ENCODE measurements at places on chromosomes 7 and 10.

DNA sequence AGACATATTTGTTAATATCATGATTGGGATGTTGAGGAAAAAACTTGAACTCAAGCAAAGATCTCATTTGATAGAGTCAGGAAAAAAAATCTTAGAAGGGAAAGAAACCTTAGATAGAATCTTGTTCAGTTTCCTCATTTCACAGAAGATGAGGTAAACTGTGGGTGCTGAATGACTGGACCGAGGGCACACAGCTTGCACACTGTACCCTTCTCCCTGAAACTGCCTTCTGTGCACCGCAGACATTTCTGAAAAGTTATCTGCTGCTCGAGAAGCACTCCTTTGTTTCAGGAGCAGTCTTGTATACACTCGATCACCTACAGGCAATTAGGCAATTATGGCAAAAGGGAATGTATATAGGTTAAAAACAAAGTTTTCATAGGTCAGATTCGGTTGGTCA lies 167.4 kb downstream of the SKAP2 start:
- no peak for DNase-seq

- no peak for DNase-seq
Measured at GRCh38 chr7:68417659-68418058, 1180.6 kb upstream of the AUTS2 start.

DNA sequence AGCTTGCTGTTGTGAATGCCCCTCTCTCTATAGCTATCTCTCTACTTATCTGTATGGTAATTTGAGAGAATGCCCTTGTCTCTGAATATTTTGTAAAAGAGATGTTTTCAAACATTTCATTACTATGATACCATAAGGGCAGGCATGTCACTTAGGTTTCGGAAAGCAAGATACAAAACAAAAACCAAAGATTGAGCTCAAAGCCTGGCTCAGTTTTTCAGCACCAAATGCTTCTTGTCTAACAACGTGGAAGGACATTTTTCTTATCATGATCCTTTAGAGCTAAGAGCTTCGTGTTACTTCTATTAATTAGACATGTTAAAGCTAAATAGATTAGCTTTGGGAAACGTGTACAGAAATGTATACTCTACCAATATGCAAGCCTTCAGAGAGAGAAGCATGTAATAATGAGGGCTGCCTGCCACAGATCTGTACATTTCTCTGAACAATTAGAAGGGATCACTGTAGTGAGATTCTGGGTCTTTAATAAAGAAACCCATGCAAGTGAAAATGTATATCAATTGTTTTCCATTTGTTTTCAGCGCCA lies 148.9 kb downstream of the ARID5B start:
- no peak for DNase-seq

DNA sequence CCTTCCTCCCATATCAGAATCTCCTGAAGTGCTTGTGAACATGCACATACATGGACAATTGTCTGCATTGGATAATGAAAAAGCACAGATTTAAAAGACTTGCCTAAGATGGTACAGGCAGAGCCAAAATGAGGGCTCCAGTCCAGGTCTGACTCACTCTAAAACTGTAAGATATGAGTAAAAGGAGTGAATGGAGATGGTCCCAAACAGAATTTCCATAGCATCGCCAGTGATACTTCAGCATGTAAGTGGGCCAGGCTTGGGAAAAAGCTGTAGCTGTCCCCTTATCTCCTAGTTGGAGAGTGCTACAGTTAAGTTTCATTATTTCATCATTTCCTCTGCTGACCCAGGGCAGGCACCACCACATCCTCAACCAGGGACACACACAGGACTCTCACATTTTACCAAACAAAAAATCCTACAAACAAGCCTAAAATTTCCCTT lies 26.4 kb upstream of the IL6 start:
- no peak for DNase-seq

GRCh38 chr7:115135769-115136410 lies 214.0 kb downstream of the MDFIC start:
- DNase-seq = no peak

DNA sequence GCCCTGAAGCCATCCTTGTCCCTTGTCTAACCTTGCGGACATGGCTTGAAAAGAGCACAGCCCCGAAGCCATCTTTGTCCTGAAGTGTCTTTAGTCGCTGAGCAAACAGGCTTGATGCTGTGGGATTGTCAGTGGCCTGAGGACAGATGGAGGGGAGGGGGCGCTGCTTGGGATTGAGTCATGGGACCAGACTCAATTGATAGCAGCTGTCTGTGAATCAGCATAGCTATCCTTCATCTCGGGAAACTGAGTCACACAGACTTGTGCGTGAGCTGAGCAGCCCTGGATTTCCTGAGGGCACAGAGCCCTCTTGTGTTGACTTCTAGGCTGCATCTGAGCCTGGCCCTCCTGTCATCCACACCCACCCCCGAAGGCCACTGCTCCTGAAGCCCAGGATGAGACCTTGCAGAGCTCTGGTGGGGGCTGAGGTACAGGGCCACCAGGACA lies 14.4 kb downstream of the MYO1G start:
- DNase-seq = no peak

- peak; percentile 84 for DNase-seq
Measured at GRCh38 chr7:66669088-66669487, 40.4 kb downstream of the KCTD7 start.

DNA sequence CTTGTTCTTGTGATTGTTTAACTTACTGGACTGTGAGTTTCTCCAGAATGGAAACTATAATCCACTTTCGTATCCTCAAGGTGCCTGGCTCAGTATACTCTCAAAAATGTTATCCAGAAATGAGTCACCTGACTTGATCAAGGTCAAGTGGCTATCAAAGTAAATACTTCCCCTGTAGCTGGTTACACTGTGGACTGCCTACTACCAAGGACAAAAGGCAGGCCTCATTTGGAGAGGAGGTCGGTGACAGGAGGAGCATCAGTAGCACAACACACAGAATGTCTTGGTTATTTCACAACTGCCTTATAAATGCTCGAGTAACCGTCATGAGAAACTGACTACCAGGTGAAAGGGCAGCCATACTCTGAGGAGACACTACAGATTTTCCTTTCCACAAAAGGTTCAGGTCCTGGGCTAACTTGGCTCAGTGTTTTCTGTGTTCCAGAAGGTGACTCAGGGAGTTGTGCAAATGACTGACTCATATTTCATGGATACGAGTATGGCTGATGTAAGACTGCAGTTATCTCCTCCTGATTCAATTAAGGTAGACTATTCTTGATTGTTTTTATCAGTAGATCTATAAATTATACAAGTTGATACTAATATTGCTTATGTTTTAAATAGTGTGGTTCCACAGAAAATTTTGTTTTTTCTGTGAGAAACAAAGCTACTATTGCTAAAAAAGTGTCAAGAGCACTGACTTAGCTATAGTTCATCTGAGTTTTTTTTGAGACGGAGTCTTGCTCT lies 4.2 kb upstream of the CCNY start:
- no peak for DNase-seq

- no peak for DNase-seq
Measured at GRCh38 chr10:48671914-48672595, 12.6 kb upstream of the WDFY4 start.

DNA sequence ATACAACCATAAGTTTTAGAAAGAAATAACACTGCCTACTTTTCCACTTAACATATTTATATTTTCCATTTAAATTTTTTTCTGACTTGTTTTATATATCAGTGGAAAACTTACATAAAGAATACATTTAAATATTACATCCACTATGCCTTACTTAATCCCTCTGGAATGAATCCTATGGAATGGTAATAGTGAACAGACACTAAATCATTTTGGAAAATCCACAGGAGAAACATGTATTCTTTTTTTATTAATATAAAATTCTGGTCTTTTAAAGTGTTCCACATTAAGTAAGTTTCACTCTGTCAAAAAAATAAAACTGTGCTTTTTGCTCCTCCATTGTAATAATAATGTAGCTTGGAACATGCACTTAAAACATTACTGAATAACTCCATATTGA lies 236.8 kb upstream of the LRRN3 start:
- DNase-seq = no peak

DNA sequence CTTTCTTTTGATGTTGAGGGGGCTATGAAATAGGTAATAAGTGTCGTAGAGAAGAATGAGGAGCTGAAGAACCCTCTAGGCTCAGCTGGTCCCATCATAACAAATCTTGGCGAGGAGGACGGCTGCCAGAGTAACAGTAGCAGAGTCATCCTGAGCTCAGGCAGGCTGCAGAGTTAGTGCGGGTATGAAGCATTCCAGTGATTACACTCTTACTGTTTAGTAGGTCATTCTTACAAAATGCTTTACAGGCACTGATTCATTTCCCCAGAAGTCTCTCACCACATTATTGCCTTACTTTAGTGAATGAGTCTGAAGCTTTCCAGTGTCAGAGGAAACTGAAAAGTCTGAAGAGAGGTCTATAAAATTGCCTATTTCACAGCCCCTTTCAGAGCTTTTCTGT lies 43.9 kb upstream of the GPR158 start:
- DNase-seq = no peak

DNA sequence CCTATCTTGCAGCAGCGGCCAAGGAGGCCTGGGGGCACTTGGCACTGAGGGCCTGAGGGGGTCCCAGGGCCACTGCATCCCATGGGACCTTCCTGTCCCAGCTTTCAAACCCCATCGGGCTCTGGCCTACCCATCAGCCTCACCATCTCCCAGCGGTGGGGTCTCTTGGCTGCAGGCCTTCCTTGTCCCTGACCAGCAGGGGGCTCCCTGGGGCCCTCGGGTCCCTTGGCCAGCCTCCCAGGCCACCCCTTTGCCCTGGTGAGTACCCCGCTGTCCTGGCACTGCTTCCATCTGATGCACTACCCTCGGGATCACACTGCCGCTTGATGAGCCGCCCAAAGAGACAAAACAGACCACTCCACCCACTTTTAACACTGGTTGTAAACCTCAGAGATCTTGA lies 43.5 kb downstream of the YKT6 start:
- no peak for DNase-seq

- no peak for DNase-seq
Measured at GRCh38 chr7:157335991-157336382, 817 bp upstream of the DNAJB6 start.

DNA sequence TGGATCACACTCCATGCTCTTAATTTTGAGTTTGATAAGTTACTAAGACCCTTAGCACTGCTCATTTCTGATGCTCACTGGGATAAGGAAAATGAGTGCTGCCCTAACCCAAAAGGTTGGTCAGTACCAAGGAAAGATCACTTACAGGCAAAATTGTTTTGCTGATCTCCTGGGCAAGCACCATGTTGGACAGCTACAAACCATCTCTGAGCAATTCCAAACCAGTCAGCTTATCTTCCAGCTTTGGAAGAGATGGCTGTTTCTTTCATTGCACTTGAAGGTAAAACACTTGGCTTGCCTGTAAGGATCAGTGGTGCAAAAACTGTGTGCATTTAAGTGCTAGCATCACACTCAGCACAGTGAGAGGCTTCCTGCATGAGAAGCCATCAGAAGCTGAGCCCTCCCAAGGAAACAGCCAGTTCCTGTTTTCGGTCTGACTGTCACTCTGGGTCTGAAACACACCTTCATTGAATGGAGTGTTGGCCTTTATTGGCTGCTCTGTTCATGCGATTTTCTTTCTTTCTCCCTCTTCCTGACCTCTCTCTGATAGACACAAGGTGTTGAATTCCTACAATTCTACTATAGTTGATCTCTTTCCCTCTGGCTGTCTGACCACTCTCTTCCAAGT lies 126.4 kb upstream of the GHITM start:
- DNase-seq = no peak

DNA sequence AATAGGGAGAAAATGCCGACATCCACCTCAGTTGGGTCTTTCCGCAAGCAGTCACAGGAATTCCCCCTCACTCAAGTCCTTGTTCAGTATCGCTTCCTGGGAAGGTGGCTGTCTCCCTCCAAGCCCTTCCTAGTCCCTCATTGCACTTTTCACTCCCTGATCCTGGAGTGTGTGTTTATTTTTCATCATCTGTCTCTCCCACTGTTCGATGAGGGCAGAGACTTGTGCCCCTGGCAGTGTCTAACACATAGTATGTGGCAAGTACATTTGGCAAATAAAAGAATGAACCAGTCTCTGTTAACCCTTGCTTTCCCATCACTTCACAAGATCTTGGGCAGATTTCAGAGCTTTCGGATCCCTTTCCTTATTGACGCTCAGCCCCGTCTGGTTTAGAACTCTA lies 24.0 kb upstream of the CACUL1 start:
- no peak for DNase-seq

GRCh38 chr7:64890761-64891362 lies 12.2 kb upstream of the ZNF273 start:
- peak; percentile 40 for DNase-seq

DNA sequence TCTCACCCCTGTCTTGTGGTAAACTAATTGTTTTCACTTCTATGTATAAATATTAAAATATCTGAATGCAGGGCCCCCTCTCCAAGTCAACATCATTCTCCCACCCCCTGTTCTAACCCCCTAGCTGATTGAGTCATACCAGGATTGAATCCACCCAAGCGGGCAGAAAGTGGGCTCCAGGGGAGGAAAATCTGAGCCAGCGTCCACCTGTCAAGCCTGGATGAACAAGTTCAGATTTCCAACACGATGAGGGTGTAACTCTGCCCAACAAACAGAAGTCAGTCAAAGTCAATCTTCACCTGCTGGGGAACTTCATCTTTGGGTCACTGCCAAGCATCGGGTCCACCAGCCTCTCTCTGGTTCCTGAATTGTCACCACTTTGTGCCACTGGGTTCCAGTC lies 162.9 kb upstream of the CELF2 start:
- DNase-seq = no peak

- no peak for DNase-seq
Measured at GRCh38 chr10:48613016-48613415, 8.1 kb upstream of the ARHGAP22 start.

DNA sequence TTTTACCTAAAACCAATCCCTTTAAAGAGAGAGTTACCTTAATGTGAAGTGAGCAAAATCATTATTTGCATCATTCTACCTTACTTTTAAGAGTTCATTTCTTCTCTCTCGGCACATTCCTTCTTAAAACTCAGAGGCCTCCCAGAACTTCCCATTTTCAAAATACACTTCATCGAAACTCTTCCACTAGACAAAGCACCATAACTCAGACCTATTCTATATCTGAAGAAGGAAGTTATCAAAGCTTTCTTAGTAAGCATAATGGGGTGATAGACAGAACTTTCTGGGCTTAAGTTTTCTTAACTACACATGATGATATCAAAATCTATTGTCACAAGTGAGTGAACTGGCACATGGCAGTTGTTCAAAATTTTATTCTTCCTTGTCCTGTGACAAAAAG lies 24.6 kb upstream of the GNAT3 start:
- DNase-seq = no peak

- no peak for DNase-seq
Measured at GRCh38 chr10:72177454-72177853, 38.4 kb upstream of the ANAPC16 start.
